ENCODE measurements at places on chromosomes 6 and 20.

GRCh38 chr6:37260040-37260439 lies 2.1 kb upstream of the TMEM217 start:
- no peak for DNase-seq

DNA sequence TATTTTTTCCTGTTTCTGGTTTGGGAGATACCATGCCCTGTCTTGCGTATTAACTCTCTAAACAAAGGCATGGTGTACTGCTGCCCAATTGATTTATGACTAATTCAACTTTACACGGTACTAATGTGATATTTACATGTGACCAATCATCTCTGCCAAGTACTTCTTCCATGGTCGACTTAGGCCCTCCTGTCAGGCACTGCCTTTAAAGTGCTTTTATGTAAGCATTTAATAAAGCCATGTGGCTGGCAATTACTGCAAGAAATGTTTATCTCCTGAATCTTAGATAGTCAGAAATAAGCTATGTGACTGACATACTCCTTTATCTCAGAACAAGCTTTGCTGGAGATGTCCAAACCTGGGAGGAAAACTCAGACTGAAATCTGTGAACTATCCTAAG lies 323.4 kb downstream of the BTBD3 start:
- DNase-seq = no peak

DNA sequence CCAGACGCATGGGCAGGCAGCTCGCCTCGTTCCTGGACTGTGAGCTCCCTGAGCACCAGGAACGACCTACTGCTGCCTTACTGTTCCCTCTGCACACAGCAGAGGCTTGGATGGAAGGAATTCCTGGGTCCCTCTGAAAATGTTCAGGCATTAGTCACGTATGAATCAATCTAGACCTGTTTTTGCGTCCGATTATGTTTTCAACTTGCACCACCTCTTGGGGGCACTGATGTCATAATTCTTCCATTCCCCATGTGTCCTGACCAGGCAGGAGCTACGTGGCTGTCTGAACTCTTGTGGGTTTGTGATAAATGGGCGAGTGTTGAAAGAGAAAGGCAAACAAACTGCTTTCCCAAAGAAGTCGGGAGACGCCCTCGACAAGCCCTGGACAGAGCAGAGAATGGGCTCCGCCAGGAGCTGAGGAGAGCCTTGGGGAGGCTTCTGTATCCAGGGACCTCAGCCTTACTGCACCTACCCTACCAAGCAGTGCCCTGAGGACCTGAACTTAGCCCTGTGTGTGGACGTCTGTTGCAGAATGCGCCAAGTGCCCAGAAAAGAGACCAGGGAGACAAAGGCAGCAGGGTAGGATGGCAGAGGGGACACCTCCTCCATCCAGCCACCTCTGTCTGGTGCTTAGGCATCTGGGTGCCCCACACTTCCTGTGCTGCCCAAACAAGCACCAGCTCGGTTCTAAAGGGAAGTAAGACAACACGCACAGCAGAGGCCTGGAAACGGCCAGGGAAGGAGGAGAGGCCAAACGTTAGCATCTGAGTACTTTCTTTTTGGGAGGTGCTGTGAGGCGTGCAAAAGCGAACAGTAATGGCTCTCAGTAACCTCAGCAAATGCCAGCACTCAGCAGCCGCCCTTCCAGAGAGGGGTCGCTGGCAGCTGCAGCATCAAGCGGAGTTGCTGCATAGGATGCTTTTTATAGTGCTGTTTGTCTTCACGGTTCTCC lies 124.2 kb downstream of the LY86 start:
- DNase-seq = no peak

GRCh38 chr6:18532139-18532538 lies 145.0 kb downstream of the RNF144B start:
- no peak for DNase-seq

GRCh38 chr6:4781967-4782575 lies 5.9 kb downstream of the CDYL start:
- no peak for DNase-seq

DNA sequence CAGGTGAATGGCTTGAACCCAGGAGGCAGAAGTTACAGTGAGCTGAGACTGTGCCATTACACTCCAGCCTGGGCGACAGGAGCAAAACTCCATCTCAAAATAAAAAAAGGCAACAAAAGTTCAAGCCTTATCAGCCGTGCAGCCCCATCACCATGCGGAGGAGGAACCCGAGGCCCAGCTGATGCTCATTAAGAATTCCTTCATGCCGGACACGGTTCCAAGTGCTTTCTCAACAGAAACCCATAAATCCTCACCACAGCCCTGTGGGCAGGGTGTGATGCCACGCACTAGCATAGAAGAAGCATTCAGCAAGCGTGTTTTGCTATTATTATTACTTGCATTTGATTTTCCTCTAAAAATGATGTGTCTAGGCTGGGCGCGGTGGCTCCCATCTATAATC lies 56.3 kb downstream of the PREX1 start:
- DNase-seq = no peak

- no peak for DNase-seq
These were observed 21.2 kb downstream of the MKKS start for GRCh38 chr20:10412591-10413408.

- DNase-seq = no peak
These were observed 144.0 kb upstream of the AGPAT4 start for GRCh38 chr6:161417717-161418462.

- no peak for DNase-seq
These were observed 249.7 kb downstream of the GMPR start for GRCh38 chr6:16487996-16488674.

GRCh38 chr6:152726313-152726712 lies 24.3 kb upstream of the VIP start:
- DNase-seq = no peak
